ENCODE measurements at places on chromosomes 3 and 15.
A peak's percentile ranks its signal among the peaks of the same experiment; 100 is the strongest.

GRCh38 chr3:29319798-29320197 lies 38.9 kb downstream of the RBMS3 start:
- DNase-seq, result no peak

- no peak for DNase-seq
These were observed 114.0 kb upstream of the ALDH1A3 start for GRCh38 chr15:100765467-100766241.

- DNase-seq, result no peak
These were observed 35.6 kb downstream of the RTP4 start for GRCh38 chr3:187403768-187404288.

GRCh38 chr15:57726411-57726810 lies 19.9 kb downstream of the POLR2M start:
- DNase-seq, result no peak

- DNase-seq, result no peak
These were observed 98.2 kb upstream of the AGTR1 start for GRCh38 chr3:148599481-148599880.

DNA sequence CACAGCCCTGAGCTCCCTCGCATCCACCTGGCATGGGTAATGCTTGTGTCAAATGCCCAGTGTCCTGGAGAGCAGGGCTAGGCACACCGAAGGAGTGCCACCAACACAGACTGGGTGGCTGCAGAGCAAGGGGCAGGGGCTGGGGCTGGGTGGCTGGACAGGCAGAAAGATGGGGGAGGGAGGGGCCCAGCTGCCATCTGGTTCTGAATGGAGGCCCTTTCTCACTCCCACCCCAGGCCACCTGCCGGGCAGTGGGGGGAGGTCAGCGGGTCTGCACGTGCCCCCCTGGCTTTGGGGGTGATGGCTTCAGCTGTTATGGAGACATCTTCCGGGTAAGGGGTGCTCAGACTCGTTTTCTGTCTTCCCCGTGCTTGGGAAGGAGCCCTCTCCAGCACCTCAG lies 17.0 kb downstream of the STAB1 start:
- DNase-seq, result no peak

GRCh38 chr15:39698444-39699390 lies 83.9 kb downstream of the FSIP1 start:
- DNase-seq, result no peak

DNA sequence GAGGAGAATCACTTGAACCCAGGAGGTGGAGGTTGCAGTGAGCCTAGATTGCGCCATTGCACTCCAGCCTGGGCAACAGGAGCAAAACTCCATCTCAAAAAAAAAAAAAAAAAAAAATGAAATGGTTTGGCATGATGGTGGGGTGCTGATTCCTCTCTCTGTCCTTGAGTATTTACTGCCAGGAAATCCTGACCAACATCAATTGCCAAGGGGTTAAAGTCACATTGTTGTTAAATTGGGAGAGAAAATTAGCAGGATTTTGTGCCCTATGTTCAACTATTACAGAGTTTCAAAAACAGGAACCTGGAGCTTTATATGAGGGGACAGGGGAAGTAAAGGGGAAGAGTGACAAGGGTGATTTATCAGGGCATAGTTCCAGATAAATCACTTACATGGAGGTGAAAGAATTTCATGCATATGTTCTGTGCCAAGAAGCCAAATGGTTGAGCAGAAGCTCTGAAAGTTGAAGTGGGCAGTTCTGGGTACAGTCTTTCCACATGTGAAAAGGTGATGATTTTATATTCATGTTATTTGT lies 70.5 kb upstream of the TSEN2 start:
- no peak for DNase-seq

DNA sequence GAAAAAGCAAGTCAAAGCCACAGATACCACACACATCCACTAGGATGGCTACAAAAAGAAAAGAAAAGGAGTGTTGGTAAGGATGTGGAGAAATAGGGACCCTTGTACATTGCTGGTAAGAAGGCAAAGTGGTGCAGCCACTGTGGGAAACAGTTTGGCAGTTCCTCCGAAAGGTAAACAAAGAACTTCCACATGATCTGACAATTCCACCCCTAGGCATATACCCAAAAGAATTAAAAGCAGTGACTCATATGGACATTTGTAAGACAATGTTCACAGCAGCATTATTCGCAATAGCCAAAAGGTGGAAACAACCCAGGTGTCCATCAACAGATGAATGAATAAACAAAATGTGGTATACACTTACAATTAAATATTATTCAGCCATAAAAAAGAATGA lies 22.2 kb upstream of the GMPPB start:
- no peak for DNase-seq

DNA sequence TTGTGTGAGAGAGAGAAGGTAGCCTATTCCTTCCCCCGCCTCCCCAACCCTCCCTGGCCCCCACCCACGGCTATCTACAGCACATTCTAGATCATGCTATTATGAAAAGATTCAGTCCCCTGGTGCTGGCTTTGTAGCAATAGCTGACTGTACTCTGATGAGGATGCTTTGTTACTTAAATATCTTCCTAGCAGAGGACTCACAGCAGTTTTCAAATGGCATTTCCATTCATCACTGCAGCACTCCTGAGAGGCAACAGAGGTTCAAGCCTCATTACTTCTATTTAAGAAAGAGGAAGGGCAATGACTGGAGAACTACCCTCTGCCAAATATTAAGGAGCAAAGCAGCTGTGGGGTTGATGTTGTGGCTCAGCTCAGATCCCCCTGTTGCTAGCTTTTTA lies 61.0 kb downstream of the LRRN1 start:
- DNase-seq, result no peak

GRCh38 chr3:114079761-114080160 lies 23.2 kb downstream of the QTRT2 start:
- DNase-seq, result no peak

DNA sequence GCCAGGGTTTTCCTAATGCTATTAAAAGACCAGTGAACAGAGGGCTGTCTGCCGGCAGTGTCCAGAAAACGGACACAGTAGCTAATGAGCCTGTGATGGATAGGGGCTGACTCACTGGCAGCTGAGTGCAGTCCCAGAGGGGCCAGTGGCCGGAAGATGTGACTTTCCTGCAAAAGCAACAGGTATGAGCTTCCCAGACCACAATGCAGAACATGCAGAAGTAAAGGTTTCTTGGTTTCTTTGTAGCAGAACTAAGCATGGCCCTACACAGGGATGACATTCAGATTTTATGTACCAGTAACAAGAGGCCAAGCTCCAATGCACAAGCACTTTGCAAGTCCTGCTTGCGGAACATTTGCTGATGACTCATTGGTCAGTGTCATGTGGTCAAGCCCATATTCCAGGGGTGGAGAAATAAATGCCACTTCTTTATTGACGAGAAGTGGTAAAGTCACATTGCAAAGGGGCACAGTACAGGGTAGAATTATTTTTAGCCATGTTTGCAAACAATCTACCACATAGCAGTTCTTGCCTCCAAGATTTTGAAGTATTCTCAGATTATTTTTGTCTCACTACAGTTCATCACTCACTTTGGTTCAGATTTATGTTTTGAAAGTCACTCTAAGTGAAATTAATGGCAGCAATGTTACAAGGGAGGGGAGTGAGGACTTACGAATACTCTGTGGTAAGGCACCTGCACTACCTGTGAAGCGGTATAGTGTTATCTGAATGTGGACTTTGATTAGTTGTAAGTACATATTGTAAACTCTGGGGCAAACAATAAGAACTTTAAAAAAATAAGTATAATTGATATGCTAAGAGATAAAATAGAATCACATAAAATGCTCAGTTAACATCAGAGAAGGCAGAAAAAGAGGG lies 263.3 kb downstream of the ABHD5 start:
- DNase-seq, result no peak

- DNase-seq, result peak; percentile 18
These were observed 1.4 kb downstream of the ST6GAL1 start for GRCh38 chr3:186931532-186932280.

GRCh38 chr3:140563206-140563760 lies 114.6 kb upstream of the TRIM42 start:
- DNase-seq, result no peak

DNA sequence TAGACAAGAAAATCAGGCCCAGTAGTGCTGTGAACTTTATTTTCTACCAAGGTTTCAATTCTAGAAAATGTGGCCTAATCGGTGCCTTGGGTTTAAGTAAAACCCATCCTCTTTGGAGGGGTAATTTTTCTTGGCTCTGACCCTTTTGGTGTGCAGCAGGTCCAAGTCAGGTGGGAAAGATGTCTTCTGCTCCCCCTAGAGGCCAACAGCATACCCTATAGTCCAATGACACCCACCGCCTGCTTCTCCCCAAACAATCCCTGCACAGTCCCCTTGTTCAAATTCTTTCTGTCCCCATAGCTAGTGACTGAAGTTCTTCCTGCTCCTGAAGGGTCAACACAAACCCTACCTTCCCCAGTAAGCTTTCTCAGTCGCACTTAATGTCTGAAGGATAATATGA lies 261.8 kb upstream of the GOLGA6L4 start:
- no peak for DNase-seq

- no peak for DNase-seq
These were observed 185.2 kb upstream of the CADPS start for GRCh38 chr3:63060412-63060811.

DNA sequence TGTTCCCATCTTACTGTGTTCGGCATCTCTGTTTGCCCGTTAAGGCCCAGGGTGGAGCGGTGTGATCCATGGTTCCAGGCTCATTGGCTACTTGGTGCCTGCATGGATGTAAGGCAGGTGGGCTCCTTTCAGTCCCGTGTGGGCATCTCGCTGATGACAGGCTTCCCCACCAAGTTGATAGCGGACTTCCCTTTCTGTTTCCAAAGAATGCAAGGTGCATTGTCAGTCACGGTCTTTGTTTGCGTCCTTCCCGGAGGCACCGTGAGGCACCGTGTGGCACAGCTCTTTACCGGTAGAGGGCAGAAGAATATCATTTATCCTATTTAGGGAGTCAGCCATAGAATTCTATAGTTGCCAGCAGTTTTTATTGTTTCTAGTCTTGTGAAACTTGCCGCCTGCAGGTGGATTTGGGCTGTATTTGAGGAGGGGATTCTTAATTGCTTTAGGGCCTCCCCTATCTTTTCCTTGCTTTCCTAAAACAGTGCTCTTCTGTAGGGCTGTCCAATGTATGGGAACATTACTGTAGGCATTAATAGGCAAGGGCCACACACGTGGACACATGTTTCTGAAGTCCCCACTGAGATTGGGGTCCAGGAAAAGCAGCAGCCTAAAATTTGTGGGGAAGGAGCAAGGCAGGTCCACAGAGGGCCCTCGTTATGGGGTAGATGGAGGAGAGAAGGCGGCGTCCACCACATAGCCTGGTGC lies 244.1 kb downstream of the SLCO3A1 start:
- DNase-seq, result peak; percentile 49

- DNase-seq, result no peak
These were observed 2.7 kb upstream of the COX17 start for GRCh38 chr3:119679874-119680273.

DNA sequence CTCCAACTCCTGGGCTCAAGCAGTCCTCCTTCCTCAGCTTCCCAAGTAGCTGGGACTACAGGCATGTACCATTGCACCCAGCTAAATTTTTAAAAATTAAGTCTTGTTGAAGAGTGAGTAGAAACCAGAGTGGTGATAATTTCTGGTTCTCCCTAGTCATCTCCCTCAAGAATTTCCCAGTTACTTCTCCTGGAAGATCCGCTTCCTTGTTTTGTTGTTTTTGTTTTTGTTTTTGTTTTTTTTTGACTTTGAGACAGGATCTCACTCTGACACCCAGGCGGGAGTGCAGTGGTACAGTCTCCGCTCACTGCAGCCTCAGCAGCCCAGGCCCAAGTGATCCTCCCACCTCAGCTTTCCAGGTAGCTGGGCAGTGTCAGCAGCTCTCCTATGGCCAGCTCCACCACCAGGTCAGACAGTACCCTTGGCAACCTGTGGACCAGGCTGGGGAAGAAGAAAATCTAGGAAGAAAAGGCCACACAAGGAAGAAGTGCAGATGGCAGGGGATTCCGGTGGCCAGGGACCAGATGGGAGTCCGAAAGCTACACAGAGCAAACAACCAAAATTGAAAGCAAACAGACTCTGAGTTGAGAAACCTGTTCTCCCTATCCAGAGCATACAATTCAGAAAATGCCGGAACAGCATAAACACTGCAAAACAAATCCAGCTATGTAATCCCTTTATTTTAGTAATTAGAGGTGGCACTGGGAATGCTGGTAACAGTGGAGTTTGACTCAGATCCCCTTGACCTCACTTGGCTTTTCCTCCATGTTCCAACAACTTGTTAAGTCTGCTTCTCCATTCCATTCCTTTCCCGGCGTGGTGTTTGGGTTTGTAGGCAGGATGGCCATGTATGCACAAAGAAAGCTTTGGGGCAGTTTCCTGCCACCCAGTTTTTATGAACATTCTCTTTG lies 266.6 kb upstream of the CTDSPL start:
- no peak for DNase-seq

GRCh38 chr3:143791386-143791785 lies 56.9 kb downstream of the SLC9A9 start:
- no peak for DNase-seq

DNA sequence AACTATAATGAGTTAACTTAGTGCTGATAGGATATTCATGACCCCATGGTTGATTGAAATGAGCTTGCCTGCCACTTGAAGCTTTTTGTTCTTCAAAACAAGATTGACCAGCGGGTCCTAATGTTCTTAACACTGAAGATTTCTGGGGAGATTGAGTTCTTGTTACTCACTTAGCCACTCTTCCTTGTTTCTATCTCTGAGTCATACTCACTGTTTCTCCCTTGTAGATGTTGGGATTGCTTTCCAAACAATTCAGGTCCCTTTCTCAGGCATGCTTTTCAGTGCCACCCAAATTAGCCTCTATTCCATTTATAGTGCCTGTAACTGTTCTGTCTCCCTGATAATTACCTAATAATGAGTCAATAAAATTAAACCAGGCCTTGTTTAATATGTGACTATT lies 517.0 kb downstream of the SQOR start:
- DNase-seq, result no peak

GRCh38 chr3:149655826-149656574 lies 1.8 kb downstream of the WWTR1 start:
- DNase-seq, result no peak

GRCh38 chr3:80993241-80993945 lies 768.1 kb downstream of the GBE1 start:
- DNase-seq, result no peak

GRCh38 chr3:112394003-112394640 lies 61.2 kb downstream of the CD200 start:
- no peak for DNase-seq

DNA sequence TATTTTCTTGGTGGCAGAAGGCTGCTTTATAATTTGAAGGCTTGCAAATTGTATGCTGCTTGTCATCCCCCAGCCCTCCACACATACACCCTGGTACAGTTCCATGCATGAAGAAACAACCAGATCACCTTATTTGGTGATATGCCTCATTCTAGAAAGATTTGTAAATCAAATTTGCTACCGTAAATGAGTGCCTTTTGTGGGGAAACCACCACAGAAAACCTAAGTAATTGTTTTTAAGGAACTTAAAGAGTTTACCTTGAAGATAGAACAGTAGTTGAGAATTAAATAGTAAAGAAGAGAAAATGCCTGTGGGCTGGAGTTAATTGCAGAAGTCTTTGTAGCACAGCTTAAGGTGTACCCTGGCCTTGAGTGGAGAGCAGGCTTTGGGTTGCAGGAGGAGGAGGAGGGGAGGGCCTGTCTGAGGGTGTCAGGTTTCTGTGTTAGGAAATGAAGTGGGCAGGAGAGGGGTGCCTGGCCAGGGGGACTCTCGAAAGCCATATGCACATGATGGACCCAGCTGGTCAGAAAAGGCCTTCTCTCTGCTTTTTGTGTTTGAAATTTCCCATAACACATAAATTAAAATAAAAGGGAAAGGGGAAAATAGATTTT lies 6.9 kb downstream of the NIPA2 start:
- DNase-seq, result no peak

GRCh38 chr3:52108302-52109232 lies 45.7 kb downstream of the POC1A start:
- DNase-seq, result peak; percentile 24

Data from NCI-H187 (cell line).